ENCODE measurements at places on chromosomes 3 and 15.

DNA sequence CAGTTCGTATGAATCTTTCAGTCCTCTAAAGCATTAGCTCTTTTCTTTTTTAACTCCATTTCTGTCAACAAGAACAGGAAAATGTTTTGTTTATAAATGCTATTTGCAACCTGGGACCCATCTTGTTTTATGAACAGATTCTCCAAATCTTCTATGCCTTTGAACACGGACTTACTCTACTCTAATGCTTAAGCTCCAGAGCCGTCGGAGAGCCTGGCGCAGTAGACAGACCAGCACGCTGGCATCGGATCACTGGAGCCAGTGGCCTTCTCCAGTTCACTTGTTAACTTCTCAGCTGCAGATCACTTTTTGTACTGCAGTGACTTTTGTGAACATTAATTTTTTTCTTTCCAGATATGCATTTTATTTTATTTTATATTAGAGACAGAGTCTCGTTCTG, 122.8 kb downstream of the GHSR start:
- no peak for DNase-seq

- DNase-seq, result no peak
Measured at GRCh38 chr15:78327466-78327865, 12.7 kb upstream of the CRABP1 start.

- no peak for DNase-seq
Measured at GRCh38 chr3:128761392-128761791, 35.4 kb downstream of the RAB7A start.

DNA sequence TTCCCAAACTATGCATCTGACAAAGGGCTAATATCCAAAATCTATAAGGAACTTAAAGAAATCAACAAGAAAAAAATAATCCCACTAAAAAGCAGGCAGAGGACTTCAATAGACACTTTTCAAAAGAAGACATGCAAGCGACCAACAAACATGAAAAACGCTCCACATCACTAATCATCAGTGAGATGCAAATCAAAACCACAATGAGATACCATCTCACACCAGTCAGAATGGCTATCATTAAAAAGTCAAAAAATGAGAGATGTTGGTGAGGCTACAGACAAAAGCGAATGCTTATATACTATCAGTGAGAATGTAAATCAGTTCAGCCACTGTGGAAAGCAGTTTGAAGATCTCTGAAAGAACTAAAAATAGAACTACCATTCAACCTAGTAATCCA, 20.2 kb downstream of the CFAP44 start:
- no peak for DNase-seq

GRCh38 chr3:56764904-56765547, 36.7 kb downstream of the ARHGEF3 start:
- no peak for DNase-seq

- DNase-seq, result no peak
Measured at GRCh38 chr3:74273091-74273490, 341.4 kb downstream of the CNTN3 start.

- DNase-seq, result no peak
Measured at GRCh38 chr3:126798521-126798920, 94.5 kb downstream of the CHCHD6 start.

DNA sequence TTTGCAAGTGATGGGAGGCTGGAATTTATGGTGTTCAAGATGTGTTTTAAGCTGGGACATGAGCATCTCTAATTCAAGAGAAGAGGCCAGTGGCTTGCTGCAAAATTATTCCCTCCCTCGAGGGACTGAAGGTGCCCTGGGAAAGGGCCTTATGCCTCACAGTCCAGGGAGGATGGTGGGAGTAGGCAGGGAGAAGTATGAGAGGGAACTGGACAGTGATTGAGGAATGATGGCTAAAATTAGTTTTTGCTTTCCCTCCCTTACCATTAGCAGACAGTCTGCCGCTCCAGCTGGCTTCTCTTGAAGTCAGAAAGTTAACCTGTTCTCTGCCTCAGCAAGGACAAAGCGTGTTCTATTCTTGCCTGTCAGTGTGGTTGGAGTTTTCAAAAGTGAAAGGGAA, 139.8 kb upstream of the SEMA6D start:
- no peak for DNase-seq

DNA sequence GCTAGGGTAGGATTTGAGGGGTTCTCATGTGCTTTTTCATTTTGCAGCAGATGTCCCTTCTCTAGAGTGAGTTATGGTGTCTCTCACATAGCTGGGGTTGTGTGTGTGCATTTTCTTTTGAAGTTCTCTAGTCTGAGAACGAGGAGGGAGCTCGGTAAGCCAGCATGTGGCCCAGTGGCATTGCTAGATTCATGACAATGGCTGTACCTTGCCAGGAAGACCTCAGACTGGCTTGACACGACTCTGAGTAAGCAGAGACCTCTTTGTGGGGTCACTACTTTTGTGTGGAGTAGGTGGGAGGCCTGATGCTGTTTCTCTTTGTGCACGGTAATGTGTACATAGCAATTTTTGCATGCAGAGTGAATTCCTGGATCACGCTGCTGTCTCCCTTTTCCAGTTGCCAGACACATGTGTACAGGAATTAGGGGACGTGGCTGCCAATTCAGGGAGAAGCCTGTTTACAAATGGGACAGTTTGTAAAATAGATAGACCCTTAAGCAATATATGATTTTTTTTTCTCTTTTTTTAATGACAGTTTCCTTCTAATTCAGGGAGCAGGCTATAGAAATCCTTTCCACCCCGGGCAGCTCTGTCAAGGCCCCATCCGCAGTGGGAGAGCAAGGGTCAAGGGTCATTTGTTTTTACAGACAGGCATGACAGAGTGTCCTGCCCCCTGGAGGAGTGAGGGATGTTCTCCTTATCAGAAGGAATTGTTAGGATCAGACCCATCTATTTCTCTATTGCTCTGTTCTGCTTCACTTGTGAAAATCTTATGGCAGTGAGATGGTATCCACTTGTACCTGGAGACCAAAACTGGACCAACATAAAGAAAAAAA, 4.6 kb downstream of the CACNA1D start:
- no peak for DNase-seq

DNA sequence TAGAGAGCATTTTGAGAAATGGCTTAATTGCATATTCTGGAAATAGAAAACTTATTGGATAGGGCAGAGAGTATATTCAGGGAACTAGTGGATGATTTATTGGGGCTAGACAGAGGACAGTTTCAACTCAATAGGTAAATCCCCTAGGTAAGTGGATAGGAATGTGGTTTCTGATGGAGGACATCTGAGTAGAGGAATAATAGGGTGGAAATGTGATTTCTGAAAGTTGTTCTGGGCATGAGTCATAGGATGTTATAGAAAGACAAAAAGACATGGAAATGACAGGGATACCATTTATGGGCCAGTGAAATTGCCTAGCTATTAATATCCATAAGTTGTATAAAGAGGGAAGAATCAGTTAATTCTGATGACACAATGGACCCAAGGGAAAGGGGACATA, 563.3 kb upstream of the GOLIM4 start:
- no peak for DNase-seq

GRCh38 chr3:34407281-34407680, 608.9 kb downstream of the PDCD6IP start:
- no peak for DNase-seq

DNA sequence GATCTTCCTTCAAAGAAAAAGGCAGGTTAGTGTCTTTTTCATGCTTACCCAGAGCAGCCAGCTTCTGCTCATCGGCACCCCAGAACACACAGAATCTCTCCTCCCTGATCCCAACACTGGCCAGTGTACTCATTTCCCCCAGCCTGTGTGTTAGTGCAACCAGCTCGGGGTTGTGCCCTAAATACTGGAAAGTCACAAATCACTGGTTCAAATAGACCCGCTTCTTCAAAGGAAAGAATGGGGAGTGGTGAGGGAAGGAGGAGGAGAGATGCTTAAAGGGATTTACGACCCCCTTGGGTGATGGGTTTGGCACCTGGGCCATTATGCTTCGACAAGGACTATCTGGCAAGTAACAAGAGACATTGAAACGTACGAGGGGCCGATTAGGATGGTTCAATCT, 114.0 kb downstream of the FOXB1 start:
- no peak for DNase-seq

DNA sequence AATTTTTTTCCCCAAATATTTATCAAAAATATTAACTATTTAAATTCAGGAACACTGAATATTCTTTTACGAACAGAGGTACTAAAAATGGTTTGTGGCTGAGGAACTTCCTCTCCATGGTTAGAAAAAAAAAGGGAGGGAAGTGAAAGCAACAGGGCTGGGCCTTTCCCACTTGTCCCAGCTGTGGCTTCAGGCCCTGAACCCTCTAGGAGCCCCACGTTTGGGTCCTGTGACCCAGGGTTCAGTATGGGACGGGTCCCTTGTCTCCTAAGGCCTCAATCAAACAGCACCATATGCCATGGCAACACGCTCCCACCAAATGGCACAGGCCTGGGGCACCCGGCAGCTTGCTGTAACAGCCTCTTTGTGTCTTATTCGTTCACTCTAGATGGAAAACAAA, 32.4 kb downstream of the POC1A start:
- no peak for DNase-seq

- no peak for DNase-seq
Measured at GRCh38 chr15:76467136-76467535, 130.6 kb downstream of the ISL2 start.

DNA sequence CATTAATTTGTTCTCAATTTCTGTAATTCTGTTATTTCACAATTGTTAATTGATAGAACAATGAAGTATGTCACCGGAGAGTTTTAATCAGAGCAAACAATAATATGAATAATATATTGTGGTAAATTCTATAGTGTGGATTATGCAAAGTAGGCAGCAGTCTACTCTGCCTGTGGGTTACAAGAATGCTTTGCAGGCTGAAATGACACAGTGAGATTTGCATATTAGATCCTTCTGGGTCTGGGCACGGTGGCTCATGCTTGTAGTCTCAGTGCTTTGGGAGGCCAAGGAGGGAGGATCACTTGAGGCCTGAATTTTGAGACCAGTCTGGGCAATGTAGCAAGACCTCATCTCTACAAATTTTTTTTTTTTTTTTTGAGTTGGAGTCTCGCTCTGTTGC, 12.5 kb downstream of the COPG1 start:
- DNase-seq, result no peak

DNA sequence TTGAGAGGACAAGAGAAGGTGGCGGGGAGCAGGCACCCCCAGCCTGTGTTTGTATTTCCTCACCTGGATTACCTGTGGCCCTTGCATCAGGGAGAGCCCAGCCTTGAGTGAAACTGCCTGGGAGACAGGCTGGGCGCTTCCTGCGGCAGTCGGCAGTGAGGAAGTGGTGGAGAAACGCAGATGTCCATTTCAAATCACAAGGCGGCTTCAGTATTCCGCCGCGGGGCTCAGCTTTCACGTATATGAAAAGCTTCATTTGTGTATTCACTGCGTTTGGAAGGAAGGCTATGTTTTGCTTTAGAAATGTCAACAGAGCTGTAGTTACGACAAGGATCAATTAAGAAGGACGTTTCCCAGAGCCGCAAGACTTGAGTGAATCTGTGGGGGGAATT, 167.4 kb upstream of the CTDSPL start:
- DNase-seq, result no peak

- DNase-seq, result no peak
Measured at GRCh38 chr3:129602309-129602708, 4.2 kb downstream of the PLXND1 start.

DNA sequence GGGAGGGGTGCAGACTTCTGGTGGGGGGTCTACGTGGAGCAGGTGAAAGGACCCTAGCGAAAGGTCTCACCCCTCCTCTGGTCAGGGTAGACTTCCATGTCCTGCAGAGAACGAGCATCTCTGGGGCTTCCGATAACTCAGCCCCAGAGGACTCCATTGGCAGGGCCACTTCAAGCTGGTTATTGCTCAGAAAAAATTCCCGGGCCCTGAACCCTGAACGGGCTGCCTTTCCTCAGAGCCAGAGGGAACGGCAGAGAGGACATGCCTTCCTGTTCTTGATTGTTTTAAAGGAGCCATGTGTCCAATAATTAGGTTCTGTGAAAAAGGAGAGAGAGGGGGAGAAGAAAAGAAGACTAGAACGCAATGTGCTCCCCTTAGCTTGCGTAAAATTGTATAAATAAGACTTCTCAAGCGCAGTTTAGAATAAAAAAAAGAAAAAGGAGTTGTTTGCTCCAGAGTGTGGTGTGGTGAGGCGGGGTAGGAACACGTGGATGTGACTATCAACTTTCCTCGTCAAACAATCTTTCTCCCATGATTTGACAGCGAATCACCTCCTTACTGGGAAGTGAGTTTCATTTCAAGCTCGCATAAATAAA, 193.4 kb upstream of the UBE2E1 start:
- no peak for DNase-seq

DNA sequence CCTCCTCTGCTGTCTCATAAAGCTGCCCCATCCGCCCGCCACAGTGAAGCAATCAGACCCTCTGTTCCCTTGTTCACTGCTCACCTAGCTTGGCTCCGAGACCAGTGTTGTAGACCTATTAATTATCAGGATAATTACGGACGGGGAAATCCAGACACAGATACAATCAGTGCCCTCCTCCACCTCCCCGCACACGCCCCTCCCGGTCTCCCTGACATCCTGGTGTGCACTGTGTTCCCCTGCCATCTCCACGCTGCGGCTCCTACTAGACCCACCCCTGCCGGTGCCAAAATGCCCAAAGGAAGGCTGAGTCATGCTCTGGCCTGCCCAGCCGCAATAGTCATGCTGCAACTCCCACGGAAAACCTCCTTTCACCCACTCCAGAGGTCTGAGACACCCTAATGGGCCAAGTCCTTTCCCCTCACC, 277.3 kb upstream of the TLE3 start:
- DNase-seq, result no peak

DNA sequence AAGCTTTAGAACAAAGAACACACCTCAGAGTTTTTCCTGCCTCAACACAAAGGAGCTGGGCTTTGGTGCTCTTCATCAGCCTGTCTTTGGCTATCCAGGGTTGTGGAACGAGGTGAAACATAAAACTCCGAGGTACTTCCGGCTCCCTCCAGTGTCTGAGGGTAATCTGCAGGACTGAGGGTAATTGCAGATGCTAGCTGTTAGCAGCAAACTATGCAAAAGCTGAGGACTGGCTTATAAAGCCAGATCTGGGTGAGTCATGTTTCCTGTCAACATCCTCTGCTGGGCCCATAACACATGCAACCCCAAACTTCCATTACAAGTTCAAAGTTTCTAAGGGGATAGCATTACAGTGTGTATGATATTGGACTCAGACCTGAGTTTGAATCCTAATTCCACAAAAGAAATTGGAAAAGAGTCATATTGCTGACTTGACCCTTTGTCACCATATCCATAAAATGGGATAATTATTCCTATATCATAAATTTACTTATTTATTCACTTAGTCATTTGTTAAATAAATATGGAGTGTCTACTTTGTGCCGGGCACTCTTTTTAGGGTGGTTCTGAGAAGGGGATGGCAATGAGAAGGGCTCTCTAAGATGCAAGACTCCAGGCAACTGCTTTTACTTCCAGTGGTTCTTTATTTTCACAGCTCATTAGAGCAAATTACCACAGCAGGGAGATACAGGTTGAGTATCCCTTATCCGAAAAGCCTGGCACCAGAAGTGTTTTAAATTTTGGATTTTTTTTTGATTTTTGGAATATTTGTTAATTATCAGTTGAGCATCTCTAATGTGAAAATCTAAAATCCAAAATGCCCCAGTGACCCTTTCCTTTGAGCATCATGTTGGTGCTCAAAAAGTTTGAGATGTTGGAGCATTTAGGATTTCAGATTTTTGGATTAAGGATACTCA, 9.5 kb upstream of the TRIM69 start:
- DNase-seq, result no peak

GRCh38 chr3:131072845-131073244, 46.2 kb downstream of the NEK11 start:
- DNase-seq, result no peak
